ENCODE measurements at places on chromosomes 5 and 9.

DNA sequence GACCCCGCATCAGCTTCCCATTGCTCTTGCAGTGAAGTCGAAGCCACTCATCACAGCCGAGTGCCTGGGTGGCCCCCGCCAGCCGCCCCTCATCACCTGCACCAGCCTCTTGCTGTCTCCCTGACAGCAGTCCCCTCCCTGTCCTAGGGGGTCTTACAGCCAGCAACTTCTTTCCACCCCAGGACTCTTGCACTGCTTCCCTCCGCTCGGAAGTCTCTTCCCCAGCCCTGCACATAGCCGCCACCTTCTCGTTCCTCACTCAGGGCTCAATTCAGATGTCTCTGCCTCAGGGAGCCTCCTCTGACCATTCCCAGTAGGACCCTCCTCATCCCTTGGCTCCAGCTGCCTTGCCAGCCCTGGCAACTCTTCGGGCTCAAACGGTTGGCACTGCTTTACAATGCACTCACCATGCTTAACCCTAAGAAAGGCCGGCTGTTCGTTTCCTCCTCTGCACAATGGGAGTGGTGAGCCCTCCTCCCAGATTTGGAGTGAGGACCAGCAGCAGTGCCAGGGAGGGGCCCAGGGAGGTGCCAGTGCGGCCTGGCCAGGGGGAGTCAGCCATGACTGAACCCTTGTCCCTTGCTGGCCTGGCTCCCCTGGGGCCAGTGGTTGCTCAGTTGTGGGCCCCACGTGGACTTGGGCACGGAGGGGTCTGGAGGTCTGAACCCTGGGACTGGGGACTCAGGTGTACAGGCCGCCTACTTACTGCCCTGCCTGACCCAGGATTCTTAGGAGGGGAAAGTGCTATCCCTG, 6.1 kb downstream of the TCF7 start:
- no peak for DNase-seq

GRCh38 chr5:132406144-132406783, 36.8 kb downstream of the SLC22A5 start:
- DNase-seq, result no peak

DNA sequence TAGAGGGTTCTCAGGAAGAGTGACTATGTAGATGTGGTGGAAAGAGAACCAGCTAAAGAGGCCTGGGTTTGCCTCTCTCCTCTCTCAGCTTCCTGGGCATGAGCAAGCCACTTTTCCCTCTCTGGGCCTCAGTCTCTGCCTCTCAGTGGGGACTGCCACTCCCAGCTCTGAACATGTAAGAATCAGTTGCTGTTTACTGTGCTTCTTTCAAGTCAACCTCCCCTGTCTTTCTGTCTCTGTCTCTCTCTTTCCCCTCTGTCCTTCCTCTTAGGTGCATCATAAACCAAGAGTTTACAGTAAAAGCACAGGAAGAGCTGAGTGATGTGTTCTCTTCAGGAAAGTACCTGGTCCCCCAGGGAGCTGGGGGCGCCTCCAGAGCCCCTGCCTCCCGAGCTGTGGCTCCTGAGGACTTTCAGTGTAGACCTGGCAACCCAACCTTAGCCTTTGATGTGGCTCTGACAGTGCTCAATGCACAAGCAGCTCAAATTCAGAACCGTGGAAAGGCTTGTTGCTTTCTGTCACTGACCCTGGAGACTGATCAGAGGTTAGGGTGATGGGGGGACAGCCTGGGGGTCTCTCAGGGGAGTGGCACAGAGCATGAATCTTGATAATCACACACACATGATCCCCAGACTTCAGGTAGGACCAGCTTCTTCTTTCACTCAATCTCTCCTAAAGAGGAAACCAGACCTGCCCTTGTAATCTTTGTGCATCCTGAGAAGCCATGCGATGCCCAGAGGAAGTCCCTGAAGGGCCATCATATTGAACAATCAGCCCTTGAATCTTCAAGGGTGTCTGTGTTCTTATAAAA, 59.4 kb upstream of the TNFSF8 start:
- no peak for DNase-seq

DNA sequence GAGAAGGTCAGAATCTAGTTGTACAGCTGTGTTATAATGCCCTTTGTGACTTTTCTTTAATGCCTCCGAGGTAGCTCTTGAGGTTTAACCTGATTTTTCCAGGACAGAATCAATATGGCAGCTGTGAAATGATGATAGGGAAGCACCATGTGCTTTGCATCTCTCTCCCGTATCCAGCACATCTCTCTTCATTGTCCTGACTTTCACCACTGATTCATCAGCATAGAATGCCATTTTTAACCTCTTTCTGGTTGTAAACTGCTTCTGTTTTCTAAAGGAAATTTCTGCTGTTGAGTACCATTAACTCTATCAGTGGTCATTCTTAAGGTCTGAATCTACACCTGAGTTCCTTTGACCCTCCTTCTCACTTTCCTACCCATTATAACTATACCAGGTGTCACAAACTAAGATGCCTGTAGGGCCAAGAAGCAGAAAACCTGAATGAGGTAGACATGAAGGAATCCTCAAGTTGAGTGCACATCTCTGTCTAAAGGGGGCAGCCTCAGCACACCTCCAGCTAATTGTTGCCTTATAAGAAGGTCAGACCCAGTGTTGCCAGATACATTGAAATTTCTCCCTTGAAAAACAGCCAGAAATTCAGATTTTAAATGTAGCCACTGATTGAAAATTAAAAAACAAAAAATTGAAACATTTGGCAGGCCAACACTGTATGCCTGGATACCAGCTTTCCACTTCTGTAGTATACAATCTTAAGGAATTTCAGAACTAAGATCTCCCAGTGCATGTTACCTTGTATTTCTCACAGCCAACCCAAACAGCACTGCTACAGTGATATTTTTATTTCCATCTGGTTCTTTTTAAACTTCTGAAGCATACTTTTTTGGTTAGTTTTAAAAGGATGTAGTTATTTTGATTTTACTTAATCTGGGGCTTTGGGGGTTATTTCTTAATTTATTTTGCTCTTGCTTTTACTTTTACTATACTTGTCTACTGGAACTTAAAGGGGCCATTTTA, 35.8 kb upstream of the TLX3 start:
- DNase-seq, result peak; percentile 66

GRCh38 chr5:31613651-31614050, 25.3 kb upstream of the PDZD2 start:
- no peak for DNase-seq

GRCh38 chr5:91212714-91213092, 170.4 kb downstream of the ARRDC3 start:
- DNase-seq, result no peak

GRCh38 chr9:89874351-89875321, 269.8 kb downstream of the GADD45G start:
- peak; percentile 47 for DNase-seq

- DNase-seq, result no peak
These were observed 134.3 kb upstream of the CDH9 start for GRCh38 chr5:27172693-27173092.

DNA sequence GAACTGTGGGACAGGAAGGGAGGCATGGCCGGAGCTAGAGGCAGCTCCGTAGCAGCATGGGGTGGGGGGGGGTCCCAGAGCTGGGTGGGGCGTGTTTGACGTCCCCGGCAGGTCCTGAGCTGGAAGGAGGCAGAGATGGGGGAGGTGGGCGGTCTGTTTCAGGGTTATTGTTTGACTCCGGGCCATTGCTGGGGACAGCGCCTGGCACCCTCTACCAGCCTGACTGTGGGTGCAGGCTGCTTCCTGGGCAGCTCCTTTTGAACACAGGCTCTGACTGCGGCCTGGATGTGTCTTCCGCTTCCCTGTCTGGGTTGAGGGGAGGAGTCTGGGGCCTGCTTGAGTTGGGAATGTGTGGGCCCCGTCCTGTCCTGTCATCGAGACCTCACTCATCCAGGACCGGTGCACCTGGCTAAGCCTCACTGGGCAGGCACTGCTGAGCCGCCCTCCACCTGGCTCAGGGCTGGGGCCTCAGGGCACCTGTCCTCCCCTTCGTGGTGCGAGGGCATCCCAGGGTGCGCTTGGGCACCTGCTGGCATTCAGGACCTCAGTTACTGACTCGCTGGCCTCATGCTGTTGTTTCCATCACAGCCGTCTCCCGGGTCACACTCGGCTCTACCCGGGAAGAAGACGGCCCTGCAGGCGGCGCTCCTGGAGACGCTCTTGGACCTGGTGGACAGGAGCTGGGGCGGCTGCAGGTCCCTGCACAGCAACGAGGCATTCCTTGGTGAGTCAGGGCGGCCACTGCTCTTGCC, 26.5 kb downstream of the CEP72 start:
- DNase-seq, result no peak

GRCh38 chr5:84524491-84524890, 139.8 kb upstream of the EDIL3 start:
- no peak for DNase-seq

- peak; percentile 8 for DNase-seq
These were observed 52.2 kb downstream of the MTAP start for GRCh38 chr9:21854594-21854993.

GRCh38 chr5:157574456-157575380, 857 bp downstream of the ADAM19 start:
- no peak for DNase-seq

GRCh38 chr5:50964746-50965653, 298.6 kb downstream of the PARP8 start:
- DNase-seq, result no peak

GRCh38 chr5:132016721-132017250, 5.3 kb upstream of the ACSL6 start:
- no peak for DNase-seq

DNA sequence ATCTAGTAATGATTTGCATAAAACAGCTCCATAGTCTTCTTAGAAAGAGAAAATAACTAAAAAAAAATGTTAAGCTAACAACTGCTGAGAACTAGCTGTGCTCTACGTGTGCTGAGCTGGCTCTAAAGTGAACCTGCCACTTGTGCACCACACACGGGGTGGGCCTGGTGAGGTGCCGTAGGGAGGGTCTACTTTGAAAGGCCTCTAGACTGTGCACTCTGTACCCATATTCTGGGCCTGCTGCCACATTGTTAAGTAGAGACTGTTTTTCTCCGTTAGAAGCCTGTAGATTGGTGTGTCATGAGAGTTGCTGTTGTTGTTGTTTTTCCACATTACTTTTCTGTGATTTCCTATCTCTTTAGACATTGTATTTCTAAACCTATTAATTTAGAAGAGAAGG, 93.9 kb downstream of the CD180 start:
- DNase-seq, result no peak

- DNase-seq, result no peak
These were observed 471.8 kb upstream of the BRINP1 start for GRCh38 chr9:119841016-119841415.

- no peak for DNase-seq
These were observed 157.6 kb downstream of the CD180 start for GRCh38 chr5:67038817-67039603.

GRCh38 chr5:88659529-88660263, 223.3 kb downstream of the MEF2C start:
- DNase-seq, result no peak

GRCh38 chr5:8727396-8727795, 818.5 kb downstream of the SEMA5A start:
- DNase-seq, result no peak

DNA sequence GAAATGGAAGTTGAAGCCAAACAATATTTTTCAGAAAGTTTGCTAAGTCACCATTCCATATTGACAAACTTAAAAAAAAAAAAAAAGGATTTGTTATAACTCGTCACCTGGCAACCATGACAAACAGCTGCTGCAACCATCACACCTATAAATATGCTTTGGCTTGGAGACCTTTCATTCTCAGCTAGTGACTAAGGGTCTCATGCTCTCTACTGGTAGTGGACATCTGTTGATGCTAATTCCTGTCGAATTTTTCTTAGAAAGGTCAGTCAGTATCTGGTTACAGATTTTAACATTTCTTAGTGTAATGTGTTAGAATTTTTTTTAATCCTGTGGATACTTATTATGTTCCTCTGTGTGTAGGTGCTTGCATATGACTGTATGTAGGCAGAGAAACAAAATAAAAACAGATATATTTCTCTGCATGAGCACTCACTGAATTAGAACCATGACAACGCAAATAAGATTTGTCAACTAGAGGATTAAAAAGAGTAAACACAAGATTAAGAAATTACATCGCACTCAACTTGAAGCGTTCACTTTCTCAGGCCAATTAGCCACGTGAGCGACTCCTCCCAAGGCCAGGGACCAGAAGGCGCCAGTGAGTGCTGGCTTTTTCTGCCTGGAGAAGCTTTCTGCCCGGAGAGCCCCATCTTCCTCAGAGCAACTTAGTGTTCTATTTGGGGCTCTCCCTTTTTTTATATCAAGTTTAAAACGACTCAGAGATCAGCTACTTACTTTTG, 27.0 kb upstream of the ZNF622 start:
- DNase-seq, result no peak

DNA sequence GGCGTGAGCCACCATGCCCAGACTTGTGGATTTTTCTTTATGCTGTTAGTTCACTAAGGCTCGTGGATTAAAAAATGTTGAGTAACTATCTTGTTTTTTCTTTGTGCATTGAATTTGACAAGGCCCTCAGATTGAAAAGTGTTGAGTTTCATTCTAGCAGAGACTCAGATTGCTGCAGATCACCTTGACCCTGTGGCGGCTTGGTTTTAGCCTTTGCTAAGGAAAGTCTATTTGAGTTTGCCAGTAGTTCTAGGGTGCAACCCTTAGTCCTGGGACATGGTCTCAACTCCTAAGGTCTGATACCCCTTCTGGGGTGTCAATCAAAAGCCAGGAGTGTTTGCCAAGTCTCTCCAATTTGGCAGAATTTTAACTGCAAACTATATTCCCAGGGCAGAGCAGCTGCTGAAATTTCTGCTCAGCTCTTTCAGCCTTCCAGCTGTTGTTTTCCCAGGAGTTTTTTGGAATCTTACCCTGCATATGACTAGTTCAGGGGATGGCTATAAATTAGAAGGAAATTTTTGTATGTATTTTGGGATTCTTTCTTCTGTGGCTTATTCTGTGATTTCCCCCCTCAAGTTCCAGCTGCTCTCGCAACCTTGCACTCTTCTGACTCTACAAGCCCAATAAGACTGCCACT, 84.3 kb upstream of the HAND1 start:
- DNase-seq, result no peak

- no peak for DNase-seq
These were observed 638 bp downstream of the DIRAS2 start for GRCh38 chr9:90641884-90642487.

- DNase-seq, result no peak
These were observed 113.8 kb downstream of the MEF2C start for GRCh38 chr5:88769165-88769564.

- DNase-seq, result no peak
These were observed 75.2 kb downstream of the RICTOR start for GRCh38 chr5:38999037-38999436.

GRCh38 chr9:88997646-88998045, 6.4 kb downstream of the S1PR3 start:
- DNase-seq, result no peak
